ENCODE measurements at places on chromosomes 3 and 15. TPM values are rescaled to one million over a fixed set of nuclear protein-coding genes. Genes with fewer than 3 reads are reported as not detected.

NUDT16 gene
- 24.5 TPM for total RNA-seq

CD96 gene
- total RNA-seq = not detected

PML gene
- total RNA-seq = 28.4 TPM

IP6K2 gene
- total RNA-seq = 42.3 TPM

MCF2L2 gene
- 1.2 TPM for total RNA-seq

SLC33A1 gene
- total RNA-seq = 46.4 TPM

CILP gene
- total RNA-seq = not detected

WDR82 gene
- total RNA-seq = 98.5 TPM

Measured in pulmonary artery endothelial cell (primary cell).